Stimulated activated CD8-positive, alpha-beta memory T cell treated with anti-CD3 and anti-CD28 coated beads, Interleukin-4, amount 100 ng/mL, for 48 hours (primary cell): ENCODE measurements at places on chromosomes 1 and 21.
A peak's percentile ranks its signal among the peaks of the same experiment; 100 is the strongest.

DNA sequence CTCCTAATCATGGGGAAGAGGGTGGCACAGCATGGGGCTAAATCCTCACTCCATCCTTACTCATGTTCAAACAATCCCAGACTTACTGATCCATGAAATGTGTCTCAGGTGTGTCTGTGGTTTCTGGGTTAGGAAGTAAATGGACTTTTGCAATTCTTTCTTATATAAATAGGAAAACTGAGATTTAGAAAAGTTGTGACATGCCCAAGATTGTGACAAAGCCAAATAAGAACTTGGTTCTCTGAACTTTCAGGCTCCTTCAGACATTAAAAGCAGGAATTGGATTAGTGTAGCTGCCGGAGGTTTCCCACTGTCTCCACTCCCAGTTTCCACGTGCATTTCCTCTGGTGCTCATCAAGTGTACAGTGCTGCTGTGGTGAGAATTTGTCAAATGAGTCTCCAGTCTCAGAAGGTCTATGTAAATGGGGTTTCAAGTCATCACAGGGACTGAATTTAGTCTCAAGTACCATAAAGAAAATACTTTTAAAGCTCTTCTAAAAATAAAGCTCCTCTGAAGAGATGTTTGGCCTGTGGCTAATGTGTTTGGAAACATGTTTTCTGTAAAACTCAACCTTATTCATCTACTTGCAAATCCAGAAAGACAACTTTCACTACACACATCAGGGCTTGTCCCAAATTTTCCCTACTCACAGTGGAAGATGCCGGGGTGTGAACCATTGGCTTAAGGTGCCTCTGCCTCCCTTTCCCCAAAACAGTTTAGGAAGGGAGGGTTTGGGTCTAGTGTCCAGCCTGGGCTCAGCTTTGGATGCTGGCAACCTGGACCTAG, 115.2 kb downstream of the NGF start:
- DNase-seq = no peak

- DNase-seq = no peak
Measured at GRCh38 chr1:243413431-243414151, 157.8 kb downstream of the SDCCAG8 start.

- DNase-seq = no peak
Measured at GRCh38 chr1:68293609-68294366, 61.5 kb upstream of the WLS start.

DNA sequence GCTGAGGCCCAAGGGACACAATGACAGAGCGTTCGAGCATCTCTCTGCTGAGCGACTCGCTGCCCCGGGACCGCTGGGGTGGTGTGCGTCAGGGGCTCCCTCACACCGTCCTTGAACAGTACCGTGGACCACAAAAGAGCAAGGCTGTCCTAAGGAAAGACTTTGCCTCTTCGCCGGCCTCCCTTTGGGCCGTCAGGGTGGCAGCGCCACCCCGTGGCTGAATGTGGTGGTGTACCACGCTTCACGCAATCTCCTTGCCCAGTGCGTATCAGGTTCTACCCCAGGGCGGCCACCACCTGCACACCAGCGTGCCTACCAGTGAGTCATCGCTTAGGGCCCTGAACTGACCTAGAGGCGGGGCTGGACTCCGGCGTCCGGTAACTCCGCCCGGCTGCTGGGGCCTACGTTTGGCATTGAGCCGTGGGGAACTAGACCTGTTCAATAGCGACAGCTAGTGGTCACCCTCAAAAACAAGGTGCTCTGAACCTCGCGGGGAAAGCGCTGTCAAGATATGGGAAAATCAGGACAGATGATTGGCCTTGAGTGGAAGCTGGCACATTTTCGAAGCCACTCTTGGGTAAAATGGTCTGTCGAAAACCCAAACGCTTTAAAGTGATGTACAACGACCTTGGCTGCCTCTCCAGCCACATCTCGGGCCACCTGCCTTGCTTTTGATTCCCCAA, 8.1 kb upstream of the TRAF3IP3 start:
- DNase-seq = peak; percentile 95

- DNase-seq = no peak
Measured at GRCh38 chr1:39623053-39623452, 16.4 kb downstream of the HEYL start.

DNA sequence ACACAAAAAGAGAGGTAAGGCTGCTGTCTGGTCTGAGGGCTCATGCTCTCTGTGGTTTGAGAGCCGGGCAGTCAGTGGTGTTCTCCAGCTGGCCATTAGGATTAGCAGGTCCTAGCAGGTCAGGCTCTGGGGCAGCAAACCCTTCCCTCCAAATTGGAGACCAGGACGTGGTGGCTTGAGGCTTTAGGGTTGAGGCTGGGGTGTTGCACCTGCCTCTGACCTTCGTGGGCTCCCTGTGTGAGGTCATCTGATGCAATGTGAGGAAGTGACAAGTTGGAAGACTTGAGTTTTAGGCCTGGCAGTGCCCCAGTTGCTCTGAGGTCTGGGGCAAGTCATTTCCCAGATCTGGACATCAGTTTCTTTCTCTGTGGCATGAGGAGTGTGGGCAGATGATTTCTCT, 24.4 kb downstream of the SZRD1 start:
- DNase-seq = no peak

- no peak for DNase-seq
Measured at GRCh38 chr1:147842578-147842977, 60.0 kb upstream of the GJA8 start.
